ENCODE measurements at places on chromosomes 11 and 22.

DNA sequence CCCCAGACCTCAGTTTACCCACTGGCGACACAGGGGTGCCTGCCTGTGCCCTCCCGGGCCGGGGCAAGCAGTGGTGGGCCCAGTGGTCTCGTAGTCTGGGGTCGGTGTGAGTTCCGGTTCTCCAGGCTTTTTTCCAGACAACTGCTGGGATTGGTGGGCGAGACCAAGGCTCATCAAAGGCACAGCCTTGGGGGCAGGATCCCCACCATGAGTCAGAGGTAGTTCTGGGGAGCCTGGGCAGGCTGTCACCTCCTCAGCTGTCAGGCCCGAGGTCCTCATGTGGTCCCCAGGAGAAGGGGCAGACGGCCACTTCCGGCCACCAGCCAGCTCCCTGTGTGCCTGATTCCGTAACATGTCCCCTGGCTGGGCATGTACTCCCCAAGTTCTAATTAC, 827 bp upstream of the MUC2 start:
- no peak for DNase-seq

GRCh38 chr22:39958949-39959639, 1.1 kb upstream of the TMA7B start:
- DNase-seq = no peak

- no peak for DNase-seq
Observed at GRCh38 chr11:19827399-19828135, 114.9 kb downstream of the NAV2 start.

DNA sequence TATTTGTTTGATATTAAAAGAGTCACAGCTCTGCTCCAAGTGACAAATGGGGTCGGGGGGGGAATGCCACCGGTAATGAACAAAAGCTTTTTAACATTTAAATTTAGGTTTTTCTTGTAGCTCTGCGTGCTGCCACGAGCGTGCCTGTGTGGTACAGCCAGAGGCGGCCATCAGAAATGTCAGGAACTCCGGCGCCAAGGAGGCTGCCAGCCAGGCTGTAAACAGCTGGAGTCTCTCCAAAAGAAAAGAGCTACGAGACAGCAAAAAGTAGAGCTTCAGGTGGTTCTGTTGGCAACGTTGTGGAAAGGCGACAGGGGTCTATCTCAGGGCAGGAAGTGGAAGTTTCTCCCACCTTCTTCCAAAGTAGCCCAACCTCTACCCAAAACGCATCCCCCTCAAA, 532.8 kb downstream of the OPCML start:
- DNase-seq = no peak

- DNase-seq = no peak
Observed at GRCh38 chr11:3073029-3073435, 15.8 kb upstream of the CARS1 start.

- no peak for DNase-seq
Observed at GRCh38 chr11:19306179-19306944, 65.6 kb upstream of the E2F8 start.

DNA sequence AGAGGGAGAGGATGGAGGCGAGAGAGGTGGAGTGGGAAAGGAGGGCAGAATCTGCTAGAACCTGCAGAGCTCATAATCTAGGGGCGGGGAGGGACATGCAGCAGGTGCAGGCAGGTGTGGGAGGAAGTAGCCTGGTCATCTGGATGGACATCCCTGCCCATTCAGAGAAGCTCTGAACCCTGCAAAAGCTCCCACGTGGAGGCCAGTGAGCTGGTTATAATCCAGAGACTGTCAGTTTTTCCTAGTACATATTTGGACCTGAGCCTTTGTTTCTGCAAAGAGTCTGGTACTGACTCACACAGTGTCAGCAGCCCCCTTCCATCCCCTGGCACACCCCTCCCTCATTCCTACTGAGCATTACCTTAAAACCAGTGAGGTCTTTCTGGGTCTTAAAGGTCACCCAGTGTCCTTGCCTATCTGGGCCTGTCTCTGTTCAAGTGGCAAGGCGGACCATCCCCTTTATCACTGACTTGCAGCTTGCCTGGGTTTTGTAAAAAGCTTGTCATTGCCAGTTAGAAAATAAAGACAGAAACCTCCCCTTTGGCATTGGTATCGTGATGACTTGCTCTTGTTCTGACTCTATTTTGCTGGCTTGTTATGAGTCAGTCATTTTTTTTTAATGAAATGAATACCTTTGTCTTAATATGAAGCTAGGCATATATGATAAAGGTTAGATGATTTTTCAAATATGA, 26.1 kb downstream of the PTPRJ start:
- DNase-seq = no peak

DNA sequence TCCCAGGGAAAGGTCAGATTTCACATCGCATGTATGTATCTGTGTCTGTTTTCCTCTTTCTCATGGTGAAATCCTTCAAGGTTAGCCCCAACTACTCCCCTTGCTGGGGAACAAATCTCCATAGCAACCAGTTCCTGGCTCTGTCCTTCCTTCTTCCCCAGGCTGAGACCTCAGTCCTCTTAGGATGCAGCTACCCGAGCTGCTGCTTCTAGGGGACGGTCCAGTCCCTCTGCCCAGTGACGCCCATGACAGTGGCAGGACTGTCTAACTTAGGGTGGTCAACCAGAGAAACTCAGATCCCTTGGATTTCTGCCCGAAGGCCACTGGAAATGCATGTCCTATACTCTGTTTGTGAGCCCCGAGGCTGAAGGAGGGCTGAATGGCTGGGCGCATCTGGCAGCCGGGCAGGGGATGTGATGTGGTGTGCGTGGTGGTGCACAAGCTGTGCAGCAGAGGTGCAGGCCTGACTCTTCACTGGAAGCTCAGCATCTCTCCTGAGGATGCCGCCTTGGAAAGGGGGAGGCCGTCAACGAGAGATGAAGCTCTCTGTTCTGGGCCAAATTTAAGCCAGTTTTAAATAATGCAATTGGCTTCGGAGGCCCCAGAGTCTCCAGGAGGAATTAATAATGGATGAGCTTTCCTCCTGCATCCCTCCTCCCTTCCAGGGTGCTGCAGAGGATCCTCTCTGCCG, 118.7 kb upstream of the B3GAT1 start:
- no peak for DNase-seq

DNA sequence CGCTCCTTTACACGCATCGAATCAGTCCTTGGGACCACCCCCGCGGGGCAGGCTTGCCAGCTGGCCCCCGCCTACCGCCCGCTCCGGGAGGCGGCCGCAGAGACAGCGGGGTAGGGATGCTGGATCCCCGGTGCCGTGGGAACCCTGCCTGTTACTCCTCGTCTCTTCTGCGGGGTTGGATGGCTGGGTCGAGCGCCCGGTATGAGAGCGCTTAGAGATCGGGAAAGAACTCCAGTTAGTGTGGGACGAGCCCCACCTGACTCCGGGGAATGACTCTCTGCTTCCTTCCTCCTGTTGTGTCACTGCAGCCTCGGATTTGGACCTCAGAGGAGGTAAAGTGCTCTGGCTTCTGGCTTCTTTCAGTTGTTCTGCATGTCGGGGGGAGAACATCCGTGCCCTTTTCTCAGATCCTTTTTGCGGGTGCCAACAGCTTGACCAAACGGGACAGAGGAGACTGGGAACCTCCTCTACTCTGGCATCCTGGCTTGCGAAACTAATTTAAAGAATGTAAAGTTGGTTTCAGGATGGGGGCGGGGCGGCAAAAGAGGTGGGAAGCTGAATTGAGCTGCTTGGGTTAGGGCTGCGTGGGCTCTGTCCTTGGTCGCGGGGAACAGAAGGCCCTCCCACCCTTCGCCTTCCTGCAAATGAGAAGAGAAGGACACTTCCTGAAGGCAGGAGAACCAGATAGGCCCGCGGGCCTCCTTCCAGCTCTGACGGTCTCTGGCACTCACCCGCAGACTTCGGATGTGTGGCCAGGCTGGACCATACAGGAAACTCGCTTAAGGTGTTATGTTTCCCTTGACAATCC, 938 bp downstream of the LAYN start:
- DNase-seq = no peak

- no peak for DNase-seq
Observed at GRCh38 chr11:78690352-78690987, 115.8 kb upstream of the NARS2 start.

GRCh38 chr11:70341881-70342429, 56.4 kb upstream of the CTTN start:
- DNase-seq = no peak

GRCh38 chr11:65297026-65297672, 17.5 kb upstream of the CDC42EP2 start:
- no peak for DNase-seq

- DNase-seq = no peak
Observed at GRCh38 chr22:27782088-27782487, 19.5 kb downstream of the MN1 start.

DNA sequence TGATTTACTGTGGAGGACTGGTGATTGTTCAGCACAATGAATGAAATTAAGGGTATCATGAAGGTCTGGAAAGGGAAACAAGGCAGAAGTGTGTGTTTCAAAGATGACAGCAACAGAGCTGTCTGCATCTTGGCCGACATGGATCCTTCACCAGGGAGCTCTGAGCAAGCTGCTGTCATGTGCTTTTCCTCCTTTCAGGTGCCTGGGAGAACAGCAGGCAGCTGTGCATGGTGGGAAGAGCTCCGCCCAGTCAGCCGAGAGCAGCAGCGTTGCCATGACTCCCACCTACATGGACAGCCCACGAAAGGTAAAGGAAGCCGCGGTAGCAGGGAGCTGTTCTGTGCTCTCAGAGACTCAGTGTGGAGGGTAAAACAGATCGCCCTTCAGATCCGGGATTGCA, 87.1 kb upstream of the YWHAH start:
- no peak for DNase-seq

GRCh38 chr11:44572436-44572835, 7.0 kb downstream of the CD82 start:
- no peak for DNase-seq

- no peak for DNase-seq
Observed at GRCh38 chr22:42969348-42969975, 45.5 kb downstream of the PACSIN2 start.

GRCh38 chr11:5234381-5234834, at the start of gene HBD:
HBD (minus strand) TSS chr11:5234483; CDS start chr11:5234433, 50 bp downstream.
- DNase-seq = no peak

DNA sequence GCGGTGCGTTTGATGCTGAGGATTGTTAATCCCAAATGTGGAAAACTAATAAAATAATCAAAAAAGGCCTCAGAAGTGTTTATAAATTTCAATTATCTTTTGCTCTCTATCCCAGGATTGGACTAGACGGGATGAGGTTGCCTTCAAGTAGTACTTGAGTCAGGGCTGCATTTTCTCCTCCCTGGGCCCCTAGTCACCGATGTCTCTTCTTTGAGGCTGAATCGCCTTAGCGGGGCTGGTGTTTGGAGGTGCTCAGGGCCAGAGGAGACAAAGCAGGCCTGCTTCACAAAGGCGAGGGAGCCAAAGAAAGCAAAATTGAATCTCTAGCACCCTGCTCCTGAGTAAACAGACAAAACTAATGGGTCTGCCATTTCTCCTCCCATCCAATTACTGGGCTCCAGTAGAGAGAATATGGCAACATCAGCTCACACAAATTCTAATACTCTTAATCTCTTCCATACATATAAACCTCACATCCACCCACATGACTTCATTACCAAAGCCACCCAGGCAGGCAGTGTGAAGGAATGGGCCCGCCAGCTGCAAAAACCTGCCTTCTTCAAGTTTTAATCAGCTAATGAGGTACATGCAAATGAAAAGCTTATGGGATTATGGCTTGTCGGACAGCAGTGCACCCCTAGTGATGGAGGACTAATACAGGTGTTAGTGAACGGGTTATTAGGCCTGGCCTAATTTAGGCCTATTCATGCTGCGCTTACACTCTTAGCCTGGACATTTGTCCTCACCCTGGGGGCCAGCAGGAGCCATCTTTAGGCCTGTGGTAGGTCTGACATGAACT, 52.7 kb upstream of the HTATIP2 start:
- DNase-seq = no peak

DNA sequence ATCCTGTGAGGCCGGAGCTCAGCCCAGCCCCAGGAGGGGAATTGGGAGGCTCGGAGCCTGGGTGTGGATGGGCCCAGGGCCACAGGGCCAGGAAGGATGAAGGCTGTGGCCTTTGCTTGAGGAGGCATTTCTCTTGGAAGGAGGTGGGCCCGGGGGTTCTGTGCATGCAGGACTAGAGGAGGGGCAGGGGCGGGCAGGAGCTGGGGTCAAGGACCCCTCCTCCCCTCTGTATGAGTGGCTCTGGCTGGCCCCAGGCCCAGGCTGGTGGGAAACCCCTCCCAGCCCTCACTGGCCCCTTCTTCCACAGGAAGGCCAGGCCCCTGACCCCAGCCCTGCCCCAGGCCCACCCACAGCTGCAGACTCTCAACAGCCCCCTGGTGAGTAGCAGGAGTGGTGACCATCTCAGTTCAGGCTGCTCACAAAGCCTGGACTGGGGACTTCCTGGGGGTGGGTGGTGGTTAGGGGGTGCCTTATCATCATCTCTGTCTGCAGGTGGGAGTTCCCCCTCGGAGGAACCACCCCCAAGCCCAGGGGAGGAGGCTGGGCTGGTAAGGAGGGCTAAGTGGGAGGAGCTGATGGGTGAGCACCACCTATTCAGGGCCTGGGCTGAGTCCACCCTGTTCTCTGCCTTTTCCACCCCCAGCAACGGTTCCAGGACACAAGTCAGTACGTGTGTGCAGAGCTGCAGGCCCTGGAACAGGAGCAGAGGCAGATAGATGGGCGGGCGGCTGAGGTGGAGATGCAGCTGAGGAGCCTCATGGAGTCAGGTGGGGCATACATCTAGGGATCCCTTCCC, 6.0 kb downstream of the KCNK7 start:
- no peak for DNase-seq

DNA sequence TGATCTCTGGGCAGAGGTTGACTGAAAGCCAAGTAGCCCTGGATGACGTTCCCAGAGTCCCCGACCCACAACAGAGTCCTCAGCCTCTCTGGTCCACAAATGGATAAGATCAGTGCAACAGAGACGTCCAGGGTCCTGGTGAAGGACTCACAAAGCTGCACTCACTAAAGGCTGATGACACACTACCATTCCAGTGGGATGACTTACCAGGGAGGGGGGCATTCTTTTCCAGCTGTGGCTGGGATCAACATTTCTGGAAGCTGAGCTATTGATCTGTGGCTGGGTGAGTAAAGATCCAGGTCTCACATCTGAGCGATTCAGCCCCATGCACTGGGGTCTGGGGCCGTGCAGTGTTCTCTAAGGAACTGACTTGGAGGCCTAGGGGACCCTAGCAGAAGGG, 296.2 kb downstream of the NTM start:
- no peak for DNase-seq

GRCh38 chr11:132804258-132804657, 728.0 kb downstream of the OPCML start:
- no peak for DNase-seq

- DNase-seq = no peak
Observed at GRCh38 chr11:121374286-121374985, 77.7 kb upstream of the SORL1 start.

- DNase-seq = no peak
Observed at GRCh38 chr22:30195245-30196140, 51.1 kb downstream of the LIF start.

All from stimulated activated CD4-positive, alpha-beta T cell treated with anti-CD3 and anti-CD28 coated beads, Interleukin-1b, Interleukin-23, amount 100 ng/mL, for 4 hours (primary cell).